Astrocyte of the cerebellum (primary cell): ENCODE measurements at places on chromosomes 5 and 9.

DNA sequence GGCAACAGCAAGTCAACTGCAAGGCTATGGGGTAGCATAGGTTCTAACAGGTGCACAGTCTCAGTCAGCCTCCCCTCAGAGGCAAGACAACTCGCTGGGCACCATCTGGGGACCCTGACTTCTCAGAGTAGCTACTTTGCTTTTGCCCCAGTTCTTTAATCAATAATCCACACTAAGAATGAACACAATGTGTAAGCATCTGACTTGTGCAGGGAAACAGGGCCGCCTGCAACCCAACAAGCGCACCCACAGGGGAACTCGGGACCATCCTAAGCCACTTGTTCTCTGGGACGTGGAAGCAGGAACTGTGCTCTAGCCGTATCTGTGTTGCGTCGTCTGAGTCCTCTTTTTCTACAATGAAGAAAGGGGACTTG lies 1.9 kb downstream of the MOB3B start:
- DNase-seq, result no peak

- DNase-seq, result peak; percentile 90
Observed at GRCh38 chr9:121557581-121558447, 58.2 kb upstream of the GGTA1 start.

- no peak for DNase-seq
Observed at GRCh38 chr5:77483682-77484081, 8.4 kb downstream of the WDR41 start.

- no peak for DNase-seq
Observed at GRCh38 chr5:4548341-4548740, 591.8 kb upstream of the ADAMTS16 start.

DNA sequence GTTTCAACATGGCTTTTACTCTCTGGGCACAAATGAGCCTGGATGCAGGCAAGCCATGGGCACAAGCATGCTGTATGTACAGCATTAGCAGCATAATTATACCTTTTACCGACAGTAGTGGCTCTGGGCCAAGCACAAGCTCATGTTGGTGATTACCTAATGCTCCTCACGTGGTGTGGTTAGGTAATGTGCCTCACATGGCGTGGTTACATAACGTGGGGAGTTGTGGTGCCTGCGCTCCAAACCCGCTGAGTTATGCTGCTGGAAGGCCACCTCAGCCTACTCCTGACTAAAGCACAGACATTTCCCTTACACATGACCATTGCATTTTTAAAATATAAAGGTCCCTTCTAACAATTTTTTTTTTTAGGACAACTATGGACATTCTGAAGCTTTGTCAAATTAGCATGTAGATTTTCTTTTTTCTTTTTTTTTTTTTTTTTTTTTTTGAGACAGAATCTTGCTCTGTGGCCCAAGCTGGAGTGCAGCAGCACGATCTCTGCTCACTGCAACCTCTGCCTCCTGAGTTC lies 794.0 kb downstream of the EFNA5 start:
- DNase-seq, result no peak

DNA sequence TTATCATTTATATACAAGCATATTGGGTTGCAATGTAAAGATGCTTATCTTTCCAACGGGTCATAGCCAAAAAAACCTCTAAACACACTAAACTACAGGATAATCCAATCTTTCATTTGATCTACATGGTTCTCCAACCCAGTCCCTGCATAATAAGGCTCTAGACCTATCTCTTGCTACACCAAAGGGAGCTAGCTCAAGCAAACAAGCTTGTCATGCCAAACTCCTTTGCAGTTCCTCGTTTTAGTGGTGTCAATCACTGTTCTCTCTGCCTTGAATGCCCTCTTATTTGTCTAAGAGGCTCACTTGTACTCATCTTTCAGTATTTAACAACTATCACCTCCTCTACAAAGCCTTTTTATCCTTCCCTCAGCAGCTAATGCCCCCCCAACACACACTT lies 5.6 kb downstream of the HOMER1 start:
- DNase-seq, result no peak

- DNase-seq, result peak; percentile 34
Observed at GRCh38 chr5:151239237-151239861, 13.6 kb upstream of the GM2A start.

DNA sequence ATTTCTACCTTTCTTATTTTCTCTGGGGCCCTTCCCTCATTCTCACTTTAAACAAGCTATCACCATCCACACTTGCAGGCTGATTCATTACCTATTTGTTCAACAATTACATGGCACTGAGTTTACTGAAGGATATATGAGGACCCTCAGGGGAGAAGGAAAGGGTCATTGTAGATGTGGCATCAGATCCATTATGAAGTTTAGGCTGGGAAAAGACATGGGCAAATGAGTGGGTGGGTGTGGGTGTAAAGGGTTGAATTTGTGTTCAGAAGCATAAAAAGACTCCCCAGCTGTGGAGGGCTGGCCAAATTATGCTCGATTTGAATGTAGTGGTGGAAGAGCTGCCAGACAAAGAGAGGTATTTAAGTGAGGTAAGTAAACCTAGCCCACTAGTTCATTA lies 55.9 kb upstream of the MTAP start:
- DNase-seq, result no peak

DNA sequence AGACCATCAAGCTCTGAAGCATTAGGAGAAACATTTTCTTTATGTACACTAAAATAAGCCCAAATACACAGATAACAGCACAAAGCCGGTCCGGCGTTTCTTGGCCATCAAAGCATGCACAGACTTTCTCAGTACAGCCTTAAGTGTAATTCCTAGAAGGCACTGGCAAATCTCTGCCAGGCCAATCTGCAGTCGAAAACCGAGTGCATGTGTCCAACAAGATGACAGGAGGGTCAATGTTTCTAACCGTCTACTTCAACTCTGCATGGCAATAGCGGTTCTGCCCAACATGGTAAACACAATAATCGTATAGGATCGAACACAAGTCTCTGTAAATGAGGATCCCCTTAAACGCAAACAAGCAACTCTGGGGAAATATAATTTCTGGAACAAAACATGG lies 1.1 kb downstream of the ARL15 start:
- no peak for DNase-seq

GRCh38 chr5:170497311-170498038 lies 6.3 kb upstream of the KCNIP1 start:
- no peak for DNase-seq

GRCh38 chr9:114805670-114806525 lies at the start of gene TNFSF15:
TSS of gene TNFSF15 (minus strand) at chr9:114806039. CDS start at chr9:114806012, 27 bp downstream.
- DNase-seq, result no peak
